ENCODE measurements at places on chromosomes 11 and 22.

DNA sequence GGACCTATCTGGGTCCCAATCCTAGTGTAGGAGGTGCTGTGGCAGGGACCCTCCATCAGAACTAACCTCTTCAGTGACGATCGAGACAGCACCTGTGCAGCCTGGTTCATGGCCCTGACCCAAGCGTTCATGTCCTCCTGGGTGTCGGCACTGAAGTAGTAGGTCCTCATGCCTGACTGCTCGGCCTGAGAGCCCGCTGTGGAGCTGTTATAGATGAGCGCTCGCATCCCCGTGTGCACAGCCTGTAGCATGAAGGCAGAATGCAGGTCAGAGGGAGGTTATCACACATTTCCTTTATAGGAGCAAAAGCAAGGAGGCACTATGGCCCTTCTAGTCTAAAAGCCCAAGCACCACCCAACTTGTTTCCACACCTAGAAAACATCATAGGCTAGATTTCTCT is 103.0 kb downstream of the C11orf58 start:
- DNase-seq = no peak

- DNase-seq = peak; percentile 70
These were observed 219.9 kb downstream of the MN1 start for GRCh38 chr22:27581688-27582087.

DNA sequence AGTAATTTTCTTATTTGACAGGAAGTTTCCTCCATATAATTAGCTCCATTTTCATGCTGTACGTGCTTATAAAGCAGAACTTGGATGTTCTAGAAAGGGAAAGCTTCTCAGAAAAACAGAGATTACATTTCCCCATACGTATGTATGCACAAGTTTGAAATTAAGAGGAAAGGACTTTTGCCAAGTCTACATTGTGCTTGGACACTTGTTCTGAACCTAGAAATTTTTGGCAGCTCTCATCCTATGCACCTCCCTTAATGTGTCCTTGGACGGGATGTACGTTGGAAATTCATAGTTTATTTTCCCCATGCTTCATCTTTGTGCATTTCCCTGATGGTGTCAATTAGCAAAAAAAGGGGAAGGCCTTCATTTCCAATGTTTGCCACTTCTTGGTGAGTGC is 322.7 kb downstream of the BLID start:
- DNase-seq = no peak

GRCh38 chr11:96978751-96979150 is 588.9 kb downstream of the JRKL start:
- DNase-seq = no peak

DNA sequence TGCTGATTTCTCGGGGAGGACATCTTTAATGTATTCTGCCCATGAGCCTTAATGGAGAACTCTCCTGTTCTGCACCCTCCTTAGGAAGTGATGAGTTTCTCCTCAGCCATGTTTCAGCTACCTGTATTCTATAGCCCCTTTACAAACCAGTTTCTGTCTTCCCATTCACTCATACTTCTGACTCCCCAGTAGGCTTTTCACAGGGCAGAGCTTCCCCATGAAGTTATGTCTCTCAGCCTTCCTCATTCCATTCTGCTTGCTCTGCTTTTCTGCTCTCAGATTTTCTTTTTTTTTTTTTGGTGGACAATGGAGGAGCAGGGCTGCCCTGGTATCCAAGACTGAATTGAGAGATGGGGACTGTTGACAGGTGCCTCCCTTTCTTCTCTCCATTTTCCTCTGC is 4.3 kb upstream of the OR52R1 start:
- no peak for DNase-seq

- no peak for DNase-seq
These were observed 27.2 kb downstream of the FADD start for GRCh38 chr11:70230151-70230839.

DNA sequence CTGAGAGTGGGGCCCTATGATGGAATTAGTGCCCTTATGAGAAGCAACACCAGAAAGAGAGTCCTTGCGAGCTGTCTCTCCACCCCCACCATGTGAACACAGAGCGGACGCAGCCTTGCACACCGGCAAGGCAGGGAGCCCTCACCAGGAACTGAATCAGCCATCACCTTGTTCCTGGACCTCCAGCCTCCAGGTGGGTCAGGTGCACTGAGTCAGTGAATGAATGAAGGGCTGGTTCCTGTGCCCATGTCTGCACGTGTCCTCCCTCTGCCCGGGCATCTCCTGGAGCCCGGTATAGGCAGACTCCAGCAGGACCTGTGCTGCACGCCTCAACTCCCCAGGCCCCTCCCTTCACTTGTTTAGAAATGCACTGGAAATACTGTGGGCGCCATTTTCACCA is 54.9 kb downstream of the LINC01488 start:
- no peak for DNase-seq

DNA sequence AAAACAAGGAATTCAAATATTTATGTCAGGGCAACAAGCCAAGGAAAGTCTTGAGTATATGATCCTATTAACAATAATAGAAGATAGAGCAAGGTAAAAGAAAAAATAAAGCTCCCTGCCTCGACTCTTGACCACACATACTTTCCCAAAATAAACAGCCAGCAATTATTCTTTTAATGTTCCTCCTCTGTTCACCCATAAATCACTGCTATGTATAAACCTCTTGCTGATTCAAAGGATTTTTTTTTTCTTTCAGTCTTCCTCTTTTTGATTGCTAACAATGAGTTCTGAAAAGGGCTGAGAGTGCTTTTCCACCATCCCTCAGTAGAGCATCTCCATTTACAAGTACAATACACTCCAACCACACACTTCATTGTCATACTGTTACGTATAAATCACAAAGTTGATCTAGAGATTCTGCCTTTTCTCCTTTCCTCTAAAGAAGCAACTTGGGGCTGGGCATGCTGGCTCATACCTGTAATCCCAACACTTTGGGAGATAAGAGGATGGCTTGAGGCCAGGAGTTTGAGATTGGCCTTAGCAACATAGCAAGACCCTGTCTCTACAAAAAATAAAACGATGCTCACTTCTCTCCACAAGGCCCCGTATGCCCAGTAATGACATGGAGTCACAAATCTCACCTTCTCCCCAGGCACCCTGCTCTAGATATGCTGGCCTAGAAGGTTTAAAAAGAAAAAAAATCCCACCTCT is 24.0 kb downstream of the RAB30 start:
- no peak for DNase-seq
